Activated T-helper 1 cell treated with anti-CD3 and anti-CD28 coated beads, Interleukin-2, amount 50 U/mL, for 16 hours (primary cell): ENCODE measurements at places on chromosomes 1 and 21.

- DNase-seq, result no peak
These were observed 640.7 kb upstream of the PTBP2 start for GRCh38 chr1:96080925-96081324.

DNA sequence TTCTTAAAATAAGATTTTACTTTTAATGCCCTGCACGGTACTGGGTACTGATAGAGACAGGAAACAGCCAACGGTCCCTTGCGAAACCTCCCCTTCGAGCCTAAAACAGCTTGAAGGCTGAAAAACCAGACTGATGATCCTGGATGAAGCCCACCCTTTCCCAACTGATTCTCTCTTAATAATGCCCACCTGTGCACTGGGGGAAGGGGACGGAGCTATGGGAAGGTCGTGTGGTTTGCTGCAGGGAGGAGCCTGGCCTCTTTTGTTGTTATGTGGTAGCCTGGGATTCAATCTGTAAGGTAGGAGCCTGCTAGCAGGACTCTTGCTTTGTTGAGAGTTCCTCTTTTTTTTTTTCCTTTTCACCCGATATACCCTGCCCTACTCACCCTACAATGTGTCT is 25.6 kb downstream of the SAMSN1 start:
- DNase-seq, result no peak

- DNase-seq, result no peak
These were observed at the start of gene F13B for GRCh38 chr1:197066719-197067456. TSS of gene F13B (minus strand) at chr1:197067260. CDS start at chr1:197067223, 37 bp downstream.

- no peak for DNase-seq
These were observed 12.2 kb downstream of the DSTYK start for GRCh38 chr1:205199090-205199930.

DNA sequence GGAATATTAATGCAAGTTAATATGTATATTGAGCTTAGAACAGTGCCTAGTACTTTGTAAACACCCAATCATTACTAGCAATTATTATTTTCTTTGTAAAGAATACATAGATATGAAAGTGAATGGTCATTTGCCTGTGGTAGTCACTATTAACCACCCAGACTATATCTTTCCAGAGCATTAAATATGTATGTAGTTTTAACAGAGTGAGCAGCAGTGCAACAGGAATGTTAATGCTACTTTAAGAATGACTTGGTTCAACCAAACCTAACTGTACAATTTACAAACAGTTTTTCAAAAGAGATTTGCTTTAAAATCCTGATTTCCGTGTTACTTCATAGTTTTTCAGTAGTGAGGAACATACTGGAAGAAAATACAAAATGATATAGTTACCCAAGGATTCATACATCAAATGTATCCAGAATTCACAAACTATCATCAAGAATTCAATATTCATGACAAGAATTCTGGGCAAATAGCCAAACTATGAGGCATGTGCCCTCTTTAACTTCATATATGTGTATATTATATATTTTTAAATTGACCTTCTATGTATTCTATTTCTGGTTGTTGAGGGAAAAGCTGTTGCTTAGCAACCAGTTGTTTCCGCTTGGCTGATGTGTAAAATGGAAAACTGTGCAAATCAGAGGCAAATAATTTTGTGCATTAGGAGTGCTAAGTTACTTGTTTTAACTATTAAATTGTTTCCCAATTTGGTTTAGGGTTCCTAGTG is 34.9 kb upstream of the IVNS1ABP start:
- DNase-seq, result no peak

DNA sequence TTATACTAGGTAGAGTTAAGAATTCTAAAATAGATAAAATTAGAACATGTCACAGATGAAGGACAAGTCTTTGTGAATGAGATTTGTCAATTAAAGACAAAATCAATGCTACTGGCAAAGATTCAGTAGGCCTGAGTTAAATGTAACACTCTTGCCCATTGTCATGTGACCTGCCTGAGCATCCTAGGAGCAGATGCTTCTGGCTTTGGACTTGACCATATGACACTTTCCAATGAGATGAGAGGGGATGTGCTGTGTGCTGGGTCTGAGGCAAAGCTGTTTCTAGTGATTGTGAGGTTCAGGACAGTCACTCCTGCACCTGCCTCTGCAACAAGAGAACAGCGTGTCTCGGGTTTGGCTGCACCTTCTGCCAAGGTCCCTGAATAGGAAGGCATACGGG is 144.9 kb downstream of the HIVEP3 start:
- no peak for DNase-seq

DNA sequence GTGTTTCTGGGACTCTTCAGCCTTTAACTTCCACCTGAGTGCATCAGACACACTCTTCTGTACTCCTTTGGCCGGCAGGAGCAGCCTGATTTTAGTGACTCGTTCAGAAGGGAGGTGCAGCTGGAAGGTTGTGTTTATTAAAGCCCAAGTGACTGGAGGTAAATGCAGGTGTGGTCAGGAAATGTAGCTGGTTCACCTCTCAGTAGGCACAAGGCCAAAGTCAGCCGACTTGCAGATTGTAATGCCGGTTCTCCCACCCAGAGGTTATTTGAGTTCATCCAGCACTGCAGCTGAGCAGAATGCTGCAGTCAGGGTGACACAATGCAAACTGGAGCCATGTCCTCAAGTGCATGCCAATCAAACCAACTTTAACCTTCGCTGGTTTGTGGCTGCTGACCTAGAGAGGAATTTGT is 91.5 kb downstream of the SPATA46 start:
- no peak for DNase-seq

GRCh38 chr1:218459878-218460711 is 115.0 kb downstream of the TGFB2 start:
- DNase-seq, result no peak

DNA sequence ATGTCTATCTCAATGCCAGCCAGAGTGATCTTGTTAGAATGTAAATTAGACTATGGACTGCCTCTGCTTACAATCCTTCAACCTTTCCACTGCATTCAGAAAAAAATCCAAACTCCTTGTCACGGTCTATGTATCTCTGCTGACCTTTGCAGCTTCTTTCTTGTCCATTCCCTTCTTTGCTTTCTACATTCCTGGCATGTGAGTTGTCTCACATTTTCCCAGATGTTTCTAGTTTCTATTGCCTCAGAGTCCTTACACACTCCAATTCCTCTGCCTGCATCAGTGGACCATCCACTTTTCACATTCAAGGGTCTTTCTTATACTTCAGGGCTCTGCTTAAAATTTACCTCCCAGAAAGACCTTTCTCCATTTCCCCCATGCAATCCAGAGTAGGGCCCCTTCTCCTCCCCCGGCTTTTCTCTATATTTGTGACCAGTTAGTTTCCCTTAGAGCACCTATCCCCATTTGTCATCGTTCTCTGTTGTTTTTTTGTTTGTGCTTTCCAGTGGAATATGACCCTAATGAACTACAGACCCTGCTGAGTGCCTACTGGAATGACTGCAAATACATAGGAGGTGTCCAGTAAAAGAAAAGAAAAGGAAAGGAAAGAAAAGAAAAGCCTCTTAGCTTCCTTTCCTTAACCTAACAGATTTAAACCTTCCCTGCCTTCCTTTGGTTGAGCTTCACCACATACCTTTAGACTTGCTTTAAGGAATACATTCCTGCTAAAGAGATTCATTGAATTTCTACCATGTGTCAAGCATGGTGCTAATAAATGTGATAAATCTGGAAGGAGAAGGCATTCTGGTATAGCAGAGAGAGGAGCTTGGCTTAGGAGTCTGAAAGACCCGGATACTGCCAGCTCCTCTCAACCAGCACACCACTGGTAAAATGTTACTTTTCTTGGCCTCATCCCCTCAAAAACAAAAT is 102.0 kb downstream of the DIRAS3 start:
- no peak for DNase-seq

DNA sequence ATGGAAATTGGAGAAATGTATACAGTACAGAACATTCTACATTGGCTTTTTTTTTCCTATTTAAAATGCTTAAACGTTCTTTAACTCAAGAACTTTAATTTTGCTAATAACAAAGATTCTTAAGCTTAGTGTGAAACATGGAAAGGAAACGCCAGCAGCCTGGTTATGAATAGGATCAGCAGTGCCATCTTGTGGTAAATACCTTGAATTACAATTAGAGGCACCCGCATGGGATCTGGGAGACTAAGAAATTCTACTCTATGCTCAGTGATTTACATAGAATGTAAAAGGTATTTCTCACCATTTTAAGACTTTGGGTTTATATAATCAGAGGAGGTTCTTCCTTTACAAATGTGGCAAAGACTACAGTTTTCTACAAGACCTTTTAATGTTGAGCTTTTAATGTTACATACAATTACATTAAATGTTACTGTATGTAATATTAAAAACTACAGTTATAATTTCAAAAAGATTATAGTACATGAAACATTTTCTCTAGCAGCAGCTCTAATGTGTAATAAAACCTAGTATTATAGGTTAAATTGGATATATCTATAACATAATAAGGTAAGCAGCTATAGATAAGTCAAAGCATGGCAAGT is 32.1 kb upstream of the APOBEC4 start:
- no peak for DNase-seq

DNA sequence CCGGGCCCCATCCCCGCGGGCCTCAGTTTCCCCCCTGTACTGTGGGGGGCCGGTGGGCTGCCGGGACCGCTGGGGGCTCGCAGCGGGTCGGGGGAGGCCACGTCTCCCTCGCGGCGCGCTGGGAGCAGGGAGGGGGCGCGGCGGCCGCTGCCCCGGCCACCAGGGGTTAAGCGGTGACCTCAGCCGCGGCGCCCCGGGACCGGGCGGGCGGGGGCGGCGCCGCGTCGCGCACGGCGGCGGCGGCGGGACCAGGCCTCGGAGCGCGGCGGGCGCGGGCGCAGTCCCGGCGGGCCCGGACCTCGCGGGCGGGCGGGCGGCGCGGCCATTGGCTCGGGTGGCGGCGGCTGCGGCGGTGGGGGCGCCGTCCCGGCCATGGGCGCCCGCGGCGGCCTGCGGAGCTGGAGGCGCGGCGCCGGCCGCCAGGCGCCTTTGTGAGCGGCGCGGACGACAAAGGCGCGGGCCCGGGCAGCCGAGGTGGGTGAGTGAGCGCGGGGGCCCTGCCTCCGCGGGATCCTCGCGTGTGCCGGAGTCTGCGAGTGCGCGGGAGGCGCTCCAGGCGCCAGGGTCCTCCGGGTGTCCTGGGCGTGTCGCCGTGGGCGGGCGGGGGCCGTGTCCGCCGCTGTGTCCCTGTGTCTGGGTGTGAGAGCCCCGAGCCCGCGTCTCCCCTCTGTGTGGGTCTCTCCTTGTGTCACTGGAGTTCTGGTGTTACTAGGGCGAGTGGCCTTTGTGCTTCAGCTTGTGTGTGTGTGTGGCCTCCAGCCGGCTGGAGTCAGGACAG is at the start of gene ARHGEF10L:
Gene ARHGEF10L, plus strand, starts transcription at position 222 of the 778 bp plus-strand sequence. CDS start 40,898 bp downstream, outside the sequence.
- DNase-seq, result no peak

- DNase-seq, result no peak
These were observed 113.0 kb upstream of the RGS1 start for GRCh38 chr1:192462616-192463015.

GRCh38 chr1:71307451-71307850 is 226.6 kb upstream of the ZRANB2 start:
- DNase-seq, result no peak

DNA sequence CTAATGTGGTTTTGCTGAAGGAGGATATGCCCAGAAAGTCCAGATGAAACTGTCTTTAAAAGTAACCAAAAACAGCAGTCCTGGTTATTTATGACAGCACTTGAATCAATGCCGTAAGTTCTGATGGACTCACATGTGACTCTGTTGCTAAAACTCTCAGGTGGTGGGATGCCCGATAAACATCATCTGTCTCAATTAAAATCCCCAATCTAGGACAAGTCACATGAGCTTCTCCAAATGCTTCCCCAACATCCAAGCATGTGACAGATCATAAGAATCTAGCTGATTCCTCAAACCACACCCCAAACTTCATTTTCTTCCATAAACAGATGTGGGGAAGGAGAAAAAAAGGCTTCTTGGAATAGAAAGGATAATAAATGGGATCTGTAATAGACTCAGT is 786 bp upstream of the CTSK start:
- DNase-seq, result no peak

DNA sequence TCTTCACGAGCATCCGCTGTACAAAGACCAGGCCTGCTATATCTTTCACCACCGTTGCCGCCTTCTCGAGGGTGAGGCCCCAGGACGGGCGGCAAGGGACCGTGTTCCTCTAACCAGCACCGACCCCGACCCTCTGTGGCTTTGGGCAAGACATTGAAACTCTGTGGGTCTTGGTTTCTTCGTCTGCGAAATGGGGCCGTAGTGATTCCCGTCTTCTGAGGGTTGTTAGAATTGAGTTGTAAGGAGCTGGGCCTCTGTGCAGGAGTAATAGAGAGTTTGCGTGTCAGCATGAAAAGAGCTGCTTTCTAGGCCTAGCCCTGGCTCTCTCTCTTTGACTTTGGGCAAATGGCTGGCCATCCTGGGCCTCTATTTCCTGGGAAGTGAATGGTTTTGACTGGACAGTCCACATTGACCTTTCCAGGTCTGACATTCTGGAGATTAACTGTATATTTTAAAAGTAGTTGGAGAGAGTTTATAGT is 591 bp downstream of the MRPL37 start:
- DNase-seq, result no peak

DNA sequence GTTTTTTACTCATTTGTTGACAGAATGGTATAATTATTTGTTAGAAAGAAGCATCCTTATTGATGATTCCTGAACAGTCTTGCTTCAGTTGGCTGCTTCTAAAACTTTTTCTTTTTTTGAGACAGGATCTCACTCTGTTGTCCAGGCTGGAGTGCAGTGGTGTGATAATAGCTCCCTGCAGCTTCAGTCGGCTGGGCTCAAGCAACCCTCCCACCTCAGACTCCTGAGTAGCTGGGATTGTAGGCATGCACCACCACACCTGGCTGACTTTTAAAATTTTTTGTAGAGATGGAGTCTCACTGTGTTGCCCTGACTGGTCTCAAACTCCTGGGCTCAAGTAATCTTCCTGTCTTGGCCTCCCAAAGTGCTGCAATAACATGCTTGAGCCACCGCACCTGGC is 38.8 kb downstream of the MACF1 start:
- no peak for DNase-seq

GRCh38 chr21:37665230-37666024 is 250.8 kb downstream of the KCNJ6 start:
- no peak for DNase-seq

DNA sequence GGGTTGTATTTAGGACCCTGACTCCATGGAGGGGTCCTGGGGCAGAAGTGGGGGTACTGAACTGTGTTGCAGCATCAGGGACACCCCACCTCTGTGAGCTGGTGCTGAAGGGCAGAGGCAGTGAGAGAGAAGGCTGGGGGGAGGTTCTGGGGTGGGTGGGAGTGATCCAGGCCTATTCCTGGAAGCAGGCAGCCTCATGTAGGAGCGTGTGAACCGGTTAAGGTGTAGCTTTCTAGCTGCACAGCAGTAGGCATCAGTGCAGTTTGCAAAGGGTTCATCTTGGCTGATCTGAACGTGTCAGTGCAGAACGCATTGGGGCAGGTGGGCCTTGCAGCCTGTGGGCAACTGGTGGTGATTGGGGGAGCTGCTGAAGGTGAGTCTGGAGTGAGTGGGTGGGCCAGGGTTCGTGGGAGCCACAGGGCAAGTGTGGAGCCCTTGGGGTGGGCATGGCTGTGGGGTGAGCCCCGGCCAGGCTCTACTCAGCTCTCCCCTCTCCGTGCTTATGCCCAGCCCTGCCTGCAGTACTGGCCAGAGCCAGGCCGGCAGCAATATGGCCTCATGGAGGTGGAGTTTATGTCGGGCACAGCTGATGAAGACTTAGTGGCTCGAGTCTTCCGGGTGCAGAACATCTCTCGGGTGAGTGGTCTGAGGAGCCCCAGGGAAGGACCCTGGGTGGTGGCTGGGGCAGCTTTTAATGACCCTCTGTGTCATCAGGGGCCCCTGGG is 86.7 kb downstream of the PTPRU start:
- DNase-seq, result no peak
